ENCODE measurements at places on chromosomes 7 and 10.

DNA sequence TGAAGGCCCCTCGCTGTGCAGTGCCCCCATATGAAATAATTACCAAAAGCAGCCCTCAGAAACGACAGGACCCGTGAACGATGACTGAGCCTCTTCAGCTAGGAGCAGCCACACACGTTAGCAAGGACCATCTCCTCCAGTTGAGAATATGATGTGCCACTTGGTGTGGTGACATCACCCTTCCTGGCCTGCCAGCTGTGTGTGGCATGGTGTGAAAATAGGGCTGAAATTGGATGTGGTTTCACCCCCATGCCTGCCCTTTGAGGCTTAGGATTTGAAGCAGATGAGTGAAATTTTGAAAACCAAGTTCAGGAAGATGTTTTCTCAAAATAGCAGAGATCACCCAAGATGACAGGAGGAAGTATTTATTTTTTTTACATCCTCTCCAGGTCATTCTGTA is 49.1 kb upstream of the BTBD16 start:
- DNase-seq: no peak

- DNase-seq: no peak
These were observed 49.3 kb upstream of the KMT2E start for GRCh38 chr7:104964626-104965236.

GRCh38 chr7:101947899-101948298 is 130.5 kb downstream of the CUX1 start:
- no peak for DNase-seq

DNA sequence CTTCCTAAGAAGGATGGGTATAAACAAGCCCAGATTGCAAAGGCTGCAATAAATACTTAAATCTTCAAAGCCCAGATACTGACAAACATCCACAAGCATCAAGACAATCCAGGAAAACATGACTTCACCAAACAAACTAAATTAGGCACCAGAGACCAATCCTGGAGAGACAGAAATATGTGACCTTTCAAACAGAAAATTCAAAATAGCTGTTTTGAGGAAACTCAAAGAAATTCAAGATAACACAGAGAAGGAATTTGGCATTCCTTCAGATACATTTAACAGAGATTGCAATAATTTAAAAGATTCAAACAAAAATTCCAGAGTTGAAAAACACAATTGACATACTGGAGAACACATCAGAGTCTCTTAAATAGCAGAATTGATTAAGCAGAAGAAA is 23.0 kb downstream of the GSDME start:
- DNase-seq: no peak

- DNase-seq: no peak
These were observed 168.3 kb downstream of the KIF20B start for GRCh38 chr10:89869592-89870156.

- DNase-seq: no peak
These were observed 283.8 kb upstream of the C7orf33 start for GRCh38 chr7:148306759-148307158.

GRCh38 chr10:11113156-11113555 is 95.5 kb downstream of the CELF2 start:
- DNase-seq: no peak

DNA sequence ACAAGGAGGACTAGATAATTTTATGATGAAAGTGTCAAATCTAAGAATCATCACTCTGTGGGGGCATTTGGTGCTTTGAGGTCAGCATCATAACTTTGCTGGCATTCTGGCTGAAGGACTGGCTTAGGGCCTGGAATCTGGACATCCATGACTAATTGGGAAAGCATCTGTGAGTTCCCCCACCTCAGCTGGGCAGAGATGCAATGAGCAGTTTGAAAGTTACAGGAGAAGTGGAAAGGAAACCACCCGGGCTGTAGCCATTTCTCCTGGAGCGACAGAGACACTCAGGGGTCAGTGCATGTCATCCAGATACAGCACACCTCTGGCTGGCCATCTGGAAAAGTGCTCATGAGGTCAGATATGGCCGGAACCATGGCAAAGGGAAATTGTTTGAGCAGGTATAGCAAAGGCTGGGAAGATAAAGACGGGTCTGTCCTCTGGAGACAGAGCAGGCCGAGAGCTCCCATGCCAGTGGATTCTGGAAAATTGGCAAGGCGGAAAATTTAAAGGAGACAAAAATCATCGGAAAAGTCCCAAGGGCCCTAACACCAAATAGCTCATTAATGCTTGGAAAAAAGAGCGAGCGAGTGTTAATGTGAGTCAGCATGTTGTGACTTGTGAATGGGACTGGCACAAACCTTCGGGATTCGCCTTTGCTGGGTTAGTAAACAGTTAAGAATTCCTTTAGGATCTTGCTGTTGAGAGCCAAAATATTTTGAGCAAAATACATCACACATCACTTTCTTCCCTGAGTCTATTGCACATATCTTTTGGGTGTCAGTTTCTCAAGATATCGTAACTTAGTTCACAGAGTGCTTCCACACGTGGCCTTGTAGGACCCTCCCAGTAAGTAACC is 188.4 kb upstream of the AGK start:
- no peak for DNase-seq

DNA sequence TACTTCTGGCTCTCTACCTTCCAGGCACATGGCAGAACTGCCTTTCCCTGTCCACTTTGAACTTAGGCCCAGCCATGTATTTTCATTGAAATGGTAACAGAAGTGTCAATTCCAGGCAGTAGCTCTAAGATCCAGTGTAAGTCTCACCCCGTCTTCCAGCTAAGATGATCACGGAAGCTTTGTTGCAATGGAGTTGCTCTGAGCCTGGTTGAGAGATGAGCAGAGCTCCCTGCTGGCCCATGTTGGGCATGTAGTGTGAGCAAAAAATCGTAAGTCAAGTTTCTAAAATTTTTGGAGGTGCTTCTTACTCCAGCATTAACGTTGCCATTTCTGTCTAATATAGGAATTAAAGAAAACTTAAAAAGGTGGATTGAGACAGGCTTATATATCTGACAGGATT is 274.4 kb downstream of the IPMK start:
- no peak for DNase-seq

- no peak for DNase-seq
These were observed 331.4 kb downstream of the CCSER2 start for GRCh38 chr10:84659497-84660439.

DNA sequence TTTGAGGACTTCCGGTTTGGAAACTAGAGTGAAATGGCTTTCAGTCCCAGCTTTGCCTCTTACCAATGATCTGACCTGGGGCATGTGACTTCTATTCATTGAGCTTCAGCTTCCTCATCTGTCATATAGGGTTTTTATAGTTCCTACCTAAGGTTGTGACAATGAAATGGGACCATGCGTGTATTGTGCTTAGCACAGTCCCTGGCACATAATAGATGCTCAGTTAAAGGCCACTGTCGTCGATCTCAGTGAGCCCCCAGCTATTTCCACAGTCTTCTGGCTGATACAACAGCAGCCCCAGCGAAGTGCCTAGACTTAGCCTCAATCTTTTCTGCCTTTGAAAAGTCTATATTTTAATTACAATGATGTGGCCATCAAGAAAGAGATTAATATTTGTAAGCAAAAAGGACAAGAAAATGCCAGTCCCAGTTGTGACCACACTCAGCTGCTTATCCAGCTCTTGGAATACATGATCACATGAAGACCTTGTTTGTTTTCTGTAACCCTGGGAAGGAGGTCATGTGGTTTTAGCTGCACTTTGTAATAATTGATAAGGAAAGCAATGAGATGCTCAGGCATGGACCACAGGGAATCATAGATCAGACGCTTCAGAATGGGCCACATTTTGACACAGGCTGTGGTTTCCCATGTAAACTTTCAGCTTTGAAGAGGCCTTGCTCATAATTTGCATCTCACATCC is 44.6 kb downstream of the VWA2 start:
- no peak for DNase-seq

DNA sequence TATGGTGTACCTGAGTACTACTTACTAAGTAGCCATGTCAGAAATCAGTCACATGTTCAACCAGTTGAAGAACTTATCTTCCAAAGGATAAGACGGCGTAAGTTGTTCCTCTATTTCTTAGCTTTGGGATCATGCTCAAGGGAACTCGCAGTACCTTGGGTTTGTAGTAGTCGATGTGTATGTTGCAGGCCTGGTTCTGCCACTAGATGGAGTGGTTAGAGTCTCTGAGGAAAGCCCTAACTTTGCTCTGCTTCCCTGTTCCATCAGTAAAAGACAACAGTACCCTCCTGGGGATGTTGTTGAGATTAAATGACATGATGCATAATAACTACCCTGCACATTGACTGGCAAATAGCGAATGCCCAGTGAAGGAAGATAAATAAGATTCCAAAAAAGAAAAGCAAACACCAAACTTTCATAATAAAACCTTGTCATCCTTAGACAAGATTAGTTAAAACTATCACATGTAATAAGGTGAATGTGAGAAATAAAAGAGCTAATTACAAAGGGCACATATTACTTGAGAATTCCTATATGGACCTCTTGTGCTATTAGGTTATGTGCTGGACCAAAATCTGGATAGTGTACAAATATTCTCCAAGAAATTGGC is 165.9 kb downstream of the ABCA13 start:
- DNase-seq: peak; percentile 15

GRCh38 chr10:22978287-22978686 is 50.4 kb downstream of the ARMC3 start:
- DNase-seq: no peak

DNA sequence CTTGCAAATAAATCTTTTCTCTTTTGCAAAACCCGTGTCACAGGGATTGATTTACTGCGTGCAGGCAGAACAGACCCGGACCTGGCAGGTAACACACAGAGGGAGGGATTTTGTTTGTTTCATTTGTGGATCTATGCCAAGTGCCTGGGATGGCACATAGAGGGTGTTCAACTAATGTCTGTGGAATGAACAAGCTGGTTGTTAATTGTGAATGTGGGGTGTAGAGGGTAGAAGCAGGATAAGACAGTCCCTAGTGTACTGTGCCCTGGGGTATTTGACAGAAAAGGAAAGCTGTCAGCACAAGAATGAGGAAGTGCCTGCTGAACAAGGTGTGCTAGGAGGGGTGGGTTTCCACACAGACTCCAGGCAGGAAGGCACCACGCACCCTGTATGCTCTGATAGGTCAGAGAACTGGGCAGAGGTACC is 331.8 kb downstream of the CALN1 start:
- no peak for DNase-seq

GRCh38 chr10:56632537-56632936 is 271.5 kb upstream of the ZWINT start:
- DNase-seq: no peak

DNA sequence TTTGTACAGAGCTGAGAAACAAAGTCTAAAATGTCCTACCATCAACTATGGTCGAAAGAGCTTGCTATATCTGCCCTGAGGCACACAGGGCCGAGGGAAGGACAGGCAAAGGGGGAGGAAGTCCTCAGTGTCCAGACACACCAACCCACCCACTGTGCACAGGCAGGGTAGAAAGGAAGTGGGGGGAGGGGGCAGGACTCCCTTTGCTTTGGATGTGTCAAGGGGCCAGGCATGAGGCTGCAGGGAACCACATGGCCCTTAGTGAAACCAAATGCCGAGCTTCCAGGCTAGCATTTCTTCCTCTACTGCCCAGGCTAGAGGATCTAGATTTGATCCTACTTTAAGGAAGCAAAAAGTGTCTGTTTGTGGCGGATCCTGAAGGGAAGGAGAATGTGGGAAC is 28.6 kb downstream of the KCNH2 start:
- DNase-seq: no peak

- DNase-seq: no peak
These were observed 718 bp upstream of the FZD1 start for GRCh38 chr7:91263384-91264045.

- no peak for DNase-seq
These were observed 55.5 kb downstream of the KLF6 start for GRCh38 chr10:3729397-3729976.

- no peak for DNase-seq
These were observed 402.4 kb downstream of the HGF start for GRCh38 chr7:81367326-81367931.

DNA sequence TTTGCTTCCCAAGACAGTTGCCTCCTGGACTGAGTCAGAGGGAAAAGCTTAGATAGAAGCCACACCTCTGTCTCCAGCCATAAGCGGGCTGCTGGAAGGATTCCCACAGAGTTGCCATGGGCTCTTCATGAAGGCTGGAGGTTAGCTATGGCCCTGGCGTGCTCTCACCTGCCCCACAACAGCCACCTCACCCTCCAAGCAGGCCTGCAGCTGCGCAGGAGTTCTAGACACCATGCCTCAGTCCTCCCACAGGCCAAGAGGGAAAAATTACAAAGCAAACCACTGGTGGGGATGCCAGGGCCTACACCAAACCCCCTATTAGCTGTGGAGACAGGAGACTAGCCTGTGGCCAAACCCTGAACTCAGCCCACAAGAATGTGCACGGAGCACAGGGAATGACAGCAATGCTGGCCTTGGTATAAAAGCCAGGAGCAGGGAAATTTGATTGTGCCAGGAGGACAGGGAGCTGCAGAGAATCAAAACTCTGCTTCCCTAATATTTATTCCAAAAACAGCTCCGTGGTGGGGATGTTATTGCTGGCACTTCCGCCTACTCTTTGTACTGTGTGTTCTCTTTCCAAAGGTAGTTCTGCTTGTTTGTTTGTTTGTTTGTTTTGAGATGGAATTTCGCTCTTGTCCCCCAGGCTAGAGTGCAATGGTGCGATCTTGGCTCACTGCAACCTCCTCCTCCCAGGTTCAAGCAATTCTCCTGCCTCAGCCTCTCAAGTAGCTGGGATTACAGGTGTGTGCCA is 60.3 kb upstream of the STK17A start:
- DNase-seq: no peak

DNA sequence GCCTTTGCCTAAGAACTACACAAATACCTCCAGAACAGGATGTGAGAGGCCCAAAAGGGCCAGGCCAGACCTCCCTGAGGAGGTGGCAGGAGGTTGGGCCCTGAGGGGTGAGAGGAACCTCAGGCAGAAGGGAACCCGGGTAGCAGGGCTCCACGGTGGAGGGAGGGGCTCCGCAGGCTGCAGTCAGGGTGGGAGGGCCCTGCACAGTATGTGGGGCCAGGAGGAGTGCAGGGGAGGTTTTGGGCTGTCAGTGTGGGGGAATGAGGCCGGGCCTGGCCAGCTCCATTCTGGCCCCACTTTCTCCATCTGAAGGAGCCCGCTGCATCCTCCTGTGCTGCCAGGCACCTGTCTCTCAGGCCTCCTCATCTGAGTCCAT is 25.9 kb downstream of the DNAJB12 start:
- DNase-seq: no peak

- DNase-seq: no peak
These were observed 316.1 kb upstream of the FZD1 start for GRCh38 chr7:90948085-90948484.

DNA sequence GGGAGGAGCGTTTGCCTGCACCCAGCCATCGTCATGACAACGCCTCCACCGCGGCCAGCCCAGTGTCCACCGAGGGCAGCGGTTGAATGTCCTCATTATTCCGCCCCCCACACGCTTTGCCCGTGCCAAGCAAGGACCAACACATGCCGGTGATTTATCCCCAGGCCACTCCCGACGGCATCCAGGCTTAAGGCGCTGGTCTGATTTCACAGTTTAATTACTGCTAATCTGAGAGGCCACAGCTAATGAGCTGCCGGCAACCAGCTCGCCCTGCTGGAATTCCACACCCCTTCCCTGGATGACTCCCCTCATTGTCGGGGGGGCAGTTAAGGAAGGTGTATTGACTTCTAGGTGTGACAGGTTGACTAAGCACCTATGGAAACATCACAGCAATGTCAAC is 432.3 kb downstream of the DNAJB6 start:
- DNase-seq: peak; percentile 21

All from neuronal stem cell (in vitro differentiated cells).